ENCODE measurements at places on chromosomes 4 and X. TPM values are rescaled to one million over a fixed set of nuclear protein-coding genes. Genes with fewer than 3 reads are reported as not detected.

The ARR3 gene
- not detected for total RNA-seq

The CCDC120 gene
- not detected for total RNA-seq

The GPR82 gene
- not detected for total RNA-seq

The FHIP1A gene
- total RNA-seq: 38.0 TPM

The VCX2 gene
- not detected for total RNA-seq

The PNMA6A gene
- total RNA-seq: 3.5 TPM

The ETDA gene
- not detected for total RNA-seq
